ENCODE measurements at places on chromosomes 5 and 9.

DNA sequence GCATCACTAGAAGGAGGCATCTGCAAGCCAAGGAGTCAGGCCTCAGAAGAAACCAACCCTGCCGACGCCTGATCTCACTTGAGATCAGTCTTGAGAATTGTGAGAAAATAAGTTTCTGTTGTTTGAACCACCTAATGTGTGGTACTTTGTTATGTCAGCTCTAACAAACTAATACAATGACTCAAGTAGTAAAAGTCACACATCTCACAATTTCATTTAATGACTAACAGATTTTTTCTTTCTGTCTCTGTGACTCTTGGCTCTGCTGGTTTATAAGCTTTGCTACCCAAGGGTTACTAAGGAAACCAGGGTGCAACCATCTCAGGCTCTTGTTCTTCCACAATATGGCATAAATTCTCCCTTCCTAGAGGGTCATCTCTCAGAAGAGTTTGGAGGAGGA lies 315.8 kb upstream of the GRAMD2B start:
- no peak for DNase-seq

GRCh38 chr9:115923903-115924668 lies 229.5 kb upstream of the PAPPA start:
- DNase-seq: peak; percentile 61

DNA sequence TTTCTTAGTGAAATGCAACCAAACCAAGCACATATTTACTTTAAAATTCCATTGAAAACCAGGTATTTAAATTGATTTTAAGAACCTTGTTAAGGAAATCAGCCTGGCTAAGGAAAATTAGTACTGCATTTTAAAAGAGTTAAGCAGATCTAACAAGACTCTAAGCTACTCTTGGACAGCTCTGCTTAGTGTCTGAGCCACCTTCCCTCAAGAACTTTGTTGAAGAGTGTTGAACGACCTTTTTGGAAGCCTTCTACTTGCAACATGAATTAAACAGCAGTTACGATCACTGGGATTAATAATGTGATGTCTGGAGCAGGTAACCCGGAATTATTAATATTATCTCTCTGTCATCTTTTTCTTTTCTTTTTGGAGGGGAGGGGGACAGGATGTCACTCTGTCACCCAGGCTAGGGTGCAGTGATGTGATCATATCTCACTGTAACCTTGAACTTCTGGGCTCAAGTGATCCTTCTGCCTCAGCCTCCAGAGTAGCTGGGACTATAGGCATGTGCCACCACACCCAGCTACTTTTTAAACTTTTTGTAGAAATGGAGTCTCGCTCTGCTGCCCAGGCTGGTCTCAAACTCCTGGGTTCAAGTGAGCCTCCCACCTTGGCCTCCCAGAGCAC lies 74.7 kb downstream of the ANKRD55 start:
- DNase-seq: no peak

GRCh38 chr9:137606005-137606621 lies 627 bp downstream of the ARRDC1 start:
- DNase-seq: no peak

GRCh38 chr5:100826133-100826532 lies 76.9 kb downstream of the ST8SIA4 start:
- no peak for DNase-seq

- DNase-seq: no peak
Observed at GRCh38 chr9:135247227-135247930, 159.9 kb downstream of the OLFM1 start.

DNA sequence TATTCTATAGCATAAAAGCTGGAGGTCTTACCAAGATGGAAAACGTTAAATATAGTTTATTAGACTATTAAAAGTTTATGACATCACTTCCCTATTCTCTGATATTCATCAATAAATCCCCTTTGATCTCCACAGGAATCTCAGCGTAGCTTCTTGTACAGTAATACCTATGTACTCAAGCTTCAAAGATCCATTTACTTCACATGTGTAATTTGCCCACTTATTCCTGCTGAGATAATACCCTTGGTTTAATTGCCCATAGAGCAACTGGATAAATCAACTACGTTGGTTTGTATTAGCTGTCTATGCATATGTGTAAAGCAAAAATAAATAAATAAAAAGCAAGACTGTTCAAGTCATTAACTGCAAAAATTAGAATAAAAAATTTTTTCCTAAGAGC lies 219.7 kb downstream of the EFNA5 start:
- DNase-seq: no peak

GRCh38 chr9:20408513-20408912 lies 213.8 kb downstream of the MLLT3 start:
- no peak for DNase-seq

DNA sequence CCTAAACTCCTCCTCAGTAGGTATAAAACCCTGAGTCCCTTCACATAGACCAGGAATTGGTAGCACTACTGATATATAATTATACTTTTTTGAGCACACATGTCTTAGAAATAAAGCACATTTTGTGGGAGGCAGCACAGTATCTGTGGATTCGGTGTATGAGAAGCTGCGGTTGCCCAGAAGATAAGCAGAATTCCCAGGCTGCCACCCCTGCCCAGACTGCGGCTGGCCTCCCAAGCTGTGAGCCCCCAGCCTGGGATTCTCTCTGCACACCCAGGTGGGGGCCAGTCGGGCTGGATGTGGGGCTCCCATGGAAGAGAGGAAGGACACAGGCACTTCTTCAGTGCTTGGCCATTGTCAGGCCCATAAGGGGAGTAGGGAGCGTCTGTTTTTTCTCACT lies 25.6 kb upstream of the ANGPTL2 start:
- no peak for DNase-seq

GRCh38 chr9:99438596-99438995 lies 216.5 kb downstream of the SEC61B start:
- no peak for DNase-seq

- DNase-seq: no peak
Observed at GRCh38 chr5:35483191-35483590, 134.5 kb upstream of the SPEF2 start.

GRCh38 chr5:78077369-78078068 lies 217.0 kb downstream of the AP3B1 start:
- DNase-seq: no peak

GRCh38 chr5:21159510-21160059 lies 1171.6 kb upstream of the CDH18 start:
- DNase-seq: no peak

- DNase-seq: no peak
Observed at GRCh38 chr5:179475208-179475751, 75.1 kb upstream of the RUFY1 start.

DNA sequence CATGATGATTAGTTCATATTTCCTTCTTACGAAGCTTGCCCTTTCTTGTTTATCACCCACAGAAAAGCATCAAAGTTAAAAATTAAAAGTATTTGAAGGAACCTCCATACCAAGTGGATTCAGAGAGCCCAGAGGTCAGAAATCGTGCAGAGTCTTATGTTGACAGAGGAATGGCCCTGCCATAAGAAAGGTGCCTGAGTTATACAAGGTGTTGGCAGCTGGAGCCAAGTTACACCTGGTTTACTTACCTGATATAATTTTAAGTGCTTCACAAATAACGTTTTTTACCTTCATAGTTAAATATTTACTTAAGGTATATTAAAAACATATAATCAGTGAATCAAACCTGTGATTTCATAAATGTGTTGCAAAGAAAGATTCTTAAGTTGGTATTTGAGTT lies 42.3 kb upstream of the DHFR start:
- no peak for DNase-seq

- DNase-seq: no peak
Observed at GRCh38 chr9:123335986-123336329, 20.0 kb upstream of the CRB2 start.

- no peak for DNase-seq
Observed at GRCh38 chr5:14414007-14414406, 167.6 kb upstream of the OTULINL start.

DNA sequence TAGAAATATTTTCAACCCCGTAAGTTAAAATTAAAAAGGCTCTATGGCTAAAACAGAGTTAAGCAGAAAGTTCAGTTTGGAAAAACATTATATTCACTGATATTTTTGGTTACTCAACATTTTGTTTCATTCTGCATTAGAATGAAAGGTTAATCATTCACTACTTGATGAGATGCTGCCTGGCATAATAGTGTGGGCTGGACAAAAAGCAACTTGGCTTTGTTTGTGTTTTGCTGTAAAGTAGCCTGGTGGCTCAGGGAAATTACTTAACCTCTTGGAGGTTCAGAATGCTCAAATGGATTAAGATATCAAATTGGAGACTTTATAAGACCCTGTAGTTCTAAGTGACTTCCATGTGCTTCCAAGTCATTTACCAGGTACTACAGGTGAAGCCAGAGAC lies 367.4 kb upstream of the TRPC7 start:
- DNase-seq: no peak

GRCh38 chr9:127574072-127574993 lies 37.7 kb upstream of the STXBP1 start:
- DNase-seq: no peak

DNA sequence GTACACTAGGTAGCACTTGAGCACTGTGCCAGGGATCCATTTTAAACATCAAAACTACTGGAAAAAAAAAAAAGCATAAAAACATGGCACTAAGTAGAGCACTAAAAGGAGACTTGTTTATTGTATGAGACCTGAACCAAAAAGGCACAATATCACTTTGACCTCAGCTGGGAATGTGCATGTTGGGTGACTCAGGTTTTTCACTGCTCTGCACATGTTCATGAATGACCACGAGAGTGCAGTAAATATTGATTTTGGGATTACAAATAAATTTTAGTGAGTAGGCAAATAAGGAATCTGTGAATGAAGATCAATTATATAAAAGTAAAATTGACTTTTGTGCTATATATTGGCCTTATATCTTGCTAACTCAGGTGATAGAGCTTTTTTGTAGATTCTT lies 11.8 kb downstream of the RMI1 start:
- no peak for DNase-seq

- DNase-seq: no peak
Observed at GRCh38 chr9:111186021-111186530, 143.9 kb downstream of the OR2K2 start.

- no peak for DNase-seq
Observed at GRCh38 chr5:170488570-170488969, 15.2 kb upstream of the KCNIP1 start.

- no peak for DNase-seq
Observed at GRCh38 chr9:131651599-131651998, 88.3 kb downstream of the RAPGEF1 start.

GRCh38 chr5:57176350-57176857 lies 2.5 kb downstream of the GPBP1 start:
- DNase-seq: no peak

DNA sequence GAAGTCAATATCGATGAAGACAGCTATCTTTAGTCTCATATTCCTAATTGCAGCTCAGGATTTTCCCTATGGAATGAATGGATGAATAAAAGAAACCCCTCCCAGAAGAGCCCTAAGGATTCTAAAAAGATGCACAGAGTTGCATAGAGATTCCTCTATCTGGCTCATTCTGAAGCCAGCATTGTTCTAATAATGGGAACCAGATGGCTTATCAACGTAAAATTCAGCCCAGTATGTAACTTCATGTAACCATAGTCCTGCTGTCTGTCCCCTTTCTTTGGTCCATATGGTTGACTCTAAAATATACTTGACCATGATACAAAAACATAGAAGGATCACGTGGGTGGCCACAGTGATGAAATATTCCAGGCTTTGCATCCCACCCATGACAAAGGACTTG lies 508.6 kb downstream of the RASEF start:
- DNase-seq: no peak

GRCh38 chr9:13279284-13280141 lies at the start of gene MPDZ:
Gene MPDZ (minus strand): TSS chr9:13279692. CDS start chr9:13250315, 29,377 bp downstream.
- no peak for DNase-seq

DNA sequence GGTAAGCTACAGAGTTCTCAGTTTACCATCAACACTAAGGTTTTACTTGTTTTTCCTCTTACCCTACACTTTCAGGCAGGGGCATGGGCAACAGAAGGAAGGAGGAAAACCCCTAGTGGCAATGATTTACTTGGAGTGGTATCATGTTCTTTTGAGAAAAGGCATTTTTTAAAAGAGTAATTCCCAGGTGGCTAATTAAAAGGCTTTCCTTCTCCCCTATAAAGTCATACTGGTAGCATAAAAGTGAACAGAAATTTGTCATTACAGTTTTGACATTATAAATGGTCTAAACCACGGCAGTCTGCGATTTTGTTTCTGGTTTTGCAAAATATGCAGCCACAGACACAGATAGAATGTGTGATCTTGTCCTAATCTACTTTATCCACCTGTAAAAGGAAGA lies 30.9 kb upstream of the OR2K2 start:
- no peak for DNase-seq

- no peak for DNase-seq
Observed at GRCh38 chr5:53001541-53001940, 12.4 kb downstream of the ITGA2 start.

DNA sequence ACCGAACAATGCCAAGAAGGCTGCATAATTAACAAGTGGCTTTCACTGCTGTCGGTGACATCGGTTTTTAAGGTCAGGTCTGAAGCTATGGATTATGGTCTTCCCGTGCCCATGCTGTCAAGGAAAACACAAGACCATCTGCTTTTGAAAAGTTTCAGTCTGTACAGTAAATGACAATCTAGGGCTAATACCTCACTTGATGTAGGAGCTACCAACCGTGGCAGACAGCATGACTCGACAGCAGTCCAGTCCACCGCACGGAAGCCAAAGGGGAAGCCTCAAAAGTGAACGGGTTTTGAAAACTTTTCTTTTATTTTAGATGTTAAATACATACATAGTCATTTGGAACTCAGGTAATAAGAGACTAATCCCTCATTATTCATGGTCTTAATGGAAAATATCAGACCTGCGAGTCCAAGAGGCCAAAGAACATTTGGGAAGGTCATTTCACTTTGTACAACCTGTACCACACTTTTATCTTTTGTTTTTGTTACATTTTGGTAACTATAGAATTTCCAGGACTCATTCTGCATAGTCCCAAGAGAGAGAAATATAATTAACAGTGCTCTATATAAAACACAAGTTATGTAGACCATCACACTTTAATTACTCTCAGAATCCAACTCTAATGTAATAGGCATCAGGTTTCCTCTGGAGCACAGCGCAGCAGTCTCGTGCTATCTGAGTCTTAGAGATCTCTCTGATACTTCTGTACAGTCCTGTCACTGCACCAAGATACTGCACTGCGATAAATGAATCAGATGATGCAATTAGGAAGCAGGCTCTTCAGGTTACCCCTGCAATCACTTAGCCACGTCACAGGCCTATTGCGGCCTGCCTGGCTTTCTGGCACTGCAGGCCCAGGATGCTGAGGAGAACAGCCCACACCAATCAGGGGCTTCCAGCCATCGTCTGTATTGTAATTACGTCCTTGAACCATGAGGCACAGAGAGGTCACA lies 184.9 kb downstream of the FANCC start:
- DNase-seq: no peak

DNA sequence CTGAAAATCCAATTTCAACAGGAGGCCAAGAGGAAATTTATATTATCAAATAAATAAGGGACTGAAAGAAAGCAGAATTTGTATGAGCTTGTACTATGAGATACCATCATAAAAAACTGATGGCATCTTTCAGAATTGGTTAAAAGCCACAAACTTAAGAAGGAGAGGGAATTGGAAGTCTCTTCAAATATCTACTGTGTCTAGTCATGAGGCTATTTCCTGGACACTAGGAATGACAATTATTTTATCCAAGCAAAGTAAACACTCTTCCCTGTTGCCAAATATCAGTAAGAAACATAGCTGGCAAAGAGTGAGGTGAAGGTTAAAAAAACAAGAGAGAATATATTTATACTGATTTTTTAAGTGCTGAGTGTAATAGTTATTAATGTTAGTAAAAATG lies 101.5 kb upstream of the ARRDC3 start:
- no peak for DNase-seq

- DNase-seq: no peak
Observed at GRCh38 chr9:133347515-133347984, 381 bp downstream of the MED22 start.
